GM04504 (cell line): ENCODE measurements at places on chromosomes 5 and 9.

DNA sequence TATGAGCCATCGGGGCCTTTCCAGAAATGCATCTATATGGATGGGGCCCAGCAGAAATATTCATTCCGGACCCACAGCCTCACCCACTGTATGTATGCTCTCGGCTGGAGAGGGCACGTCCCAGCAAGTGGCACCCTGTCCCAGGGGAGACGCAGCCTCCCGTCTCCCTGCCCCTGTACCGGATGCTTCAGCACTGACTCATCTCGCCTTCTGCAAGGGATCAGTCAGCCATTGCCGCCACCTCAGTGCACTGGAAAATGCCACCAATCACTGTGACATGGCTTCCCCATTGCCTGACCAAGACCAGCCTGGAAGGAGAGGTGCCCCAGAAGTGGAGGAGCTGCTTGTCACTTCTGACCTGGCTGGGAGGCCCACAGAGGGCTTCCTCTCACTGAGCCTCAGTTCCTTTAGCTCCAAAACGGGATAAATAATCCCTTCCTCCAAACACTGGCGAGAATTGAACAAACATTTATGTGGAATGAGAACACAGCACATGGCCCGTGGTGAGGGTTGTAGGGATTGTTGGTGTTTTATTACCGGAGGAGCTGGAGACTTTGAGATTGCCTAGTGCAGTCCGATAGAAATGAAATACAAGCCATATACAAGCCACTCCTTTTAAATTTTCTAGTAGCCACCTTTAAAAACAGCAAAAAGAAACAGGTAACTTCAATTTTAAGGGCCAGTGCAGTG is 43.9 kb upstream of the ORM1 start:
- DNase-seq = no peak

- DNase-seq = no peak
Measured at GRCh38 chr9:96386157-96386556, 2.6 kb upstream of the SLC35D2 start.

DNA sequence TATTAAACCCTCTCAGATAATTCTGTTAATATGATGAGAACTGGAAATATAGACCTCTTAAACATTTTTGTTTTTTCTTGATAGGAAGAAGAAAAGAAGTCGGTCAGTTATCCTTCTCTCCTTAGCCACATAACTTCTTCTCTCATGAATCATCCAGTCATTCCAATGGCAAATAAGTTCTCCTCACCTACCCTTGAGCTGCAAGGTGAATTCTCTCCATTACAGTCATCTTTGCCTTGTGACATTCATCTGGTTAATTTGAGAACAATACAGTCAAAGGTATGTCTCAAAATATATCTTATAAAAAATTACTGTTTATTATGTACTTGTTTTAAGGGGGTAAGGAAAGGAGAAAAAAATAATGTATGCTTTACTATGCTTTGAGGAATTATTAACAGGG is 165.3 kb downstream of the MAN2A1 start:
- DNase-seq = no peak

DNA sequence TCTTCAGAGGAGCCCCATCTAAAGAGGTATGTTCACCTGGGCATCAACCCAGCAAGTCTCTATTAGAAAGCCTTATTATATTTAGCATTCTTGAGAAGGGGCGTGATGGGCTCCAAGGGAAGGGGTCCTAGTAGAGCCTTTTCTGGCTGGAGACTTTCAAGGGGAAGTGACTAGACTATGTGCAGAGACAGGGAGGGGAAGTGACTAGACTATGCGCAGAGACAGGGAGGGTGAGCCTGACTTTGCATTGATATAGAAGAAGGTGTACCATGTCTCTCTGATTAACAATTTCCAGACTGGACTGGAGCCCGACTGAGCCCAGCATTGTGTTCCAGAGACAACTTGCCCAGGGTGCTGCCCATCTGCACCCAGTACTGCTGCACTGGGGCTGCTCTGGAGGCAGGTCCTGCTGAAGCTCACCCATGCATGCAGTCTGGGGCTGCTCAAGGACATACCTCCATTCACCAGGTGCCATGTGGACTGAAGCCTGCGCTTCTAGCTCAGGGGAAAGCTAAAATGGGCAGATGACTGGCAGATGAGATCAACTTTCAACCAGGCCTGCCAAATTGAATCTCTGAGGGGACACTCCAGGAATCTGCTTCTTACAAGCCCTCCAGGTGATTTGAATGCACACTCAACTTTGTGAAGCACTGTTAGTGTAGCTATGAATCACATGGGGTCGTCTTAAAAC is 83.0 kb upstream of the GNA14 start:
- DNase-seq = no peak

DNA sequence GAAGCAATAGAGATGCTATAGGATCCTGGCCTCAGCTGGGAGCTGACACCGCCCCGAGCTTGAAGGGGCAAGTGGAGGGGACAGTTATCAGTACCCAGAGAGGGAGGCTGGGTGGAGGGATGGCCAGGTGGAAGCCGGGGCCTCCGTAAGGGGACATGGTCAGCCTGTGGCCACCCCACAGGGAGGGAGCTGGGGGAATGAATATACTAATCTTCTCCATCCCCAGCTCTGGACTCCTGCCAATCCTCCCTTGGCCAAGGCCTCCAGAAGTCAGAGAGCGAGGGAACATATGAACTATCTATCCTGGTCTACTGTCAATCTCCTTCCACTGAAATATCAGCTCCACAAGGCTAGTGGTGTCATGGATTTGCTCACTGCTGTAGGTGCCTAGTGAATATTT is 109.3 kb downstream of the BOD1 start:
- no peak for DNase-seq

DNA sequence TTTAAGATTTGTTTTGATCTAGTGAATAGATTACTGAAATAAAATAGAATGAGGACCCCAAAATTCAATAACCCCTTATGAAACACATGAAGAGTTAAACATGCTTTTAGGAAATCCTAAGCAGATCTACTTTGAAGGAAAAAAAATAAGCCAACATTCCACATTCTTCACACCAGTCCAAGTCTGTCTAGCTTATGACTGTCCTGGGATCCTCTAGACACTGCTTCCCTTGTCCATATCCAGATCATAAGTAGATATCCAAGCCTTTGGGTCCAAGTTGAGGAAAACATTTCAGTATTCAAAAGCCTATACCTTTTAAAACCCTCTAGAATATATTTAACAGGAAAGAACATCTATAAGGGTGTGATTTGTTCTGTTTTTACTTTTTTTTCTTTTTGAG is 58.8 kb upstream of the MINAR2 start:
- no peak for DNase-seq

GRCh38 chr9:80320480-80320879 is 748.7 kb downstream of the TLE4 start:
- no peak for DNase-seq

GRCh38 chr5:168327451-168327850 is 36.0 kb downstream of the WWC1 start:
- no peak for DNase-seq

GRCh38 chr9:3032898-3033297 is 189.0 kb upstream of the PUM3 start:
- DNase-seq = no peak

DNA sequence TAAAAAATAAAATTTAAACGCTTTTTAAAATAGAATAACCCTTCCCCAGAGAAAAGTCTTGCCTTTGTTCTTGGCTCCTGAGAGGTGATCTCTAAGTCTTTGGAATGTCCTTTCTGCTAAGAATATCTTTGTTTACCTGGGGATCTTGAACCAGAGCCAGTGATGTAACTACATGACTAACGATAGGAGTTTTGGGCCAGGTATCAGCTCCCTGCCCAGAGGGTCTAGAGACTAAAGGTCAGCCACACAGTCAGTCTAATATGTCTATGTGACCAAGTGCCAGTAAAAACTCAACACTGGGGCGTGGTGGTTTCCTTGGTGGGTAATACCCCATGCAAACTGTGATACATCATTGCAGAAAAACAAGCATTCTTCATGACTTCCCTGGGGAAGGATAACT is 1351.9 kb upstream of the C9orf72 start:
- no peak for DNase-seq
